SIG-M5 (cell line): ENCODE measurements at places on chromosomes 2 and 18.

GRCh38 chr2:231334179-231334930 lies 61.2 kb upstream of the B3GNT7 start:
- no peak for DNase-seq

GRCh38 chr18:74290794-74291471 lies 830 bp downstream of the CYB5A start:
- DNase-seq = no peak

GRCh38 chr2:65842104-65842503 lies 409.7 kb upstream of the SPRED2 start:
- DNase-seq = no peak

DNA sequence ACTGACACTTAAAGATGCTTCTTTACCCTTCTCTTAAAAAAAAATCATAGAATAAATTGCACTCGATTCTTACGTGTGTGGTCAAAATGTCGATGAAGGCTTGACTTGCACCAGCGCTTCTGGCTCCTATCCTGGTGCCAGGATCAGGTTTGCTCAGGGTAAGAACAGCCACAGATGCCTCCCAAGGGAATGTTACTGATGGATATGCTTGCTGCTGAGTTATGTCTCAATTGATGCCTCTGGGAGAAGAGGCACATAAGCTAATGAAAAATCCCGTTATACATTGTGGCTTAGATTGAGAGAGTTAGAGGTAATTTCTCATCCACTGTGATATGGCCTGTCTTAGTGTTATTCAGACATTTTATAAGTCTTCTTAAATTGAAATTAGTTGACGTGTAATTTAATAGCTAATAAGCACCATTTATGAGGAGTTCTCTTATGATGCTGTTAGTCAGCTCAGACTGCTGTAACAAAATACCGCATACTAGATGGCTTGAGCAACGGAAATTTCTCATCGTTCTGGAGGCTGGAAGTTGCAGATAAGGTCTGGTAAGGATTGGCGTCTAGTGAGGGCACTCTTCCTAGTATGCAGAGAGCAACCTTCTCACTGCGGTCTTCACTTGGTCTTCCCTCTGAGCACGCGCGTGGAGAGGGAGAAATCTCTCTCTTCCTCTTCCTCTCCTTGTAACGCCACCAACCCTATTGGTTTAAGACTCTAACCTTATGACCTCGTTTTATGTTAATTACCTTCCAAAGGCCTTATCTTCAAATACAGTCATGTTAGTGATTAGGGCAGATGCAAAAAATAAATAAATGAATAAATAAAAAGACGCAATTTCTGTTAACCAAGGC lies 116.6 kb upstream of the NOSTRIN start:
- no peak for DNase-seq

DNA sequence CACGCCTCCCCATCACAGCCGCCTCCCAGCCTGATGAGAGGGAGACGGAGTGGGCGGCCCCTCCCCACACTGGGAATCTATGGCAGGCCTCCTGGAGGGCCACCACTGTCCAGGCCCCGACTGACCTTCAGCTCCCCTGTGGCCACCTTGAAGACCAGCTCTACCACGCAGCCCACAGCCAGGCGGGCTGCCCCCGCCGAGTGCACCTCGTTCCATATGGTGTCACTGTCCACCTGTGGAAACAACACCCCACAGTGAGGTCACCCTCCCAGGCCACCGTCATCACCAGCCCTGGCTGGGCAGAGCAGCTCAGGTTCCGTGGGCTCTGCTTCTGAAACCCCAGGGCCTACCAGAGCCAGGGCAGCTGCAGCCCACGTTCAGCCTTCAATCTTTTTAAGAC lies 242.0 kb downstream of the TWIST2 start:
- no peak for DNase-seq

DNA sequence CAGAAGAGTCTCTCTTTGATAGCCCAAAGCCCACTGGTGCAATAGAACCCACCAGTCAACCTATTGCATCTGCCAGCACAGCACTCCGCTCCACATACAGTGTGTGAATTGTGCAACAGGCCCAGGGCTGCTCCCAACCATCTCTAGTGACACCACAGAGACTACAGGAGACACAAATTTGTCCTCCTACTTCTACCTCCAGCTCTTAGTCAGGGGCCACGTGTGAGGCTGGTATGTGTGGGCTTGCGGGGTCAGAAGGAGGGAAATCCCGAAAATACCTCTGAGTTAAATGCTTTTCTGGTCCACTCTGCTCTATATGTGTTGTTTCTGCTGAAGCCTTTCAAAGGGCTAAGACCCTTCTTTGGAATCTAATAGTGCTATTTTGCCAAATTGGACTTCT lies 18.0 kb downstream of the DGUOK start:
- DNase-seq = no peak

- DNase-seq = no peak
Measured at GRCh38 chr18:37412829-37413228, 152.8 kb downstream of the CELF4 start.

- no peak for DNase-seq
Measured at GRCh38 chr2:241437179-241437578, 71.2 kb downstream of the STK25 start.

- DNase-seq = no peak
Measured at GRCh38 chr2:88136817-88137216, 9.0 kb upstream of the FABP1 start.

- no peak for DNase-seq
Measured at GRCh38 chr2:69560147-69560482, 83.4 kb downstream of the AAK1 start.

DNA sequence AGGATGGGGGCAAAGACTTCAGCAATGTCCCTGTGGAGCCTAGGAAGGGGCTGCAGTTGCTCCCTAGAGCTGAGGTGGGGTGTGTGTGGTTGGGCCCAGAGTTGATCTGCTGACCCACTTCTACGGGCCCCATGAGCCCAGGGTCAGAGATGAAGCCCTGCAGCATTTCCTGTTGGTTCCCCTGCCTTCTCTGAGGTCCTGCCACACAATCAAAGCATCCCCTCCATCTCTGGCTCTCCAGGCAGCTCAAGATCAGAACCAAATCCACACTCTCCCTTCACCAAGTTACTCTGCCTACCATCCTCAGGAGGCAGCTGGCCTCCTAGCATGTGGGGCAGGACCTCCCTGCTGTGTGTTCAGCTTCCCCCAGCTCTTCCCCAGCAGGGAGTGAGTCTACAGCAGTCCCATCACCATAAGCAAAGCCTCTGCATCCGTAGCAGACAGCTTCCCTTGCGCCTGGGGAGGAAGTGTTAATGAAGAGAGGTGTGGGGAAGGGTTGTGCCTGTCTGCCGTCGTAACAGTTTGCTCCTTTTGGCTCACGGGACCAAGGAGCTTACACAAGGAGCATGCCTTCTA lies 26.9 kb downstream of the TMEM247 start:
- DNase-seq = no peak

DNA sequence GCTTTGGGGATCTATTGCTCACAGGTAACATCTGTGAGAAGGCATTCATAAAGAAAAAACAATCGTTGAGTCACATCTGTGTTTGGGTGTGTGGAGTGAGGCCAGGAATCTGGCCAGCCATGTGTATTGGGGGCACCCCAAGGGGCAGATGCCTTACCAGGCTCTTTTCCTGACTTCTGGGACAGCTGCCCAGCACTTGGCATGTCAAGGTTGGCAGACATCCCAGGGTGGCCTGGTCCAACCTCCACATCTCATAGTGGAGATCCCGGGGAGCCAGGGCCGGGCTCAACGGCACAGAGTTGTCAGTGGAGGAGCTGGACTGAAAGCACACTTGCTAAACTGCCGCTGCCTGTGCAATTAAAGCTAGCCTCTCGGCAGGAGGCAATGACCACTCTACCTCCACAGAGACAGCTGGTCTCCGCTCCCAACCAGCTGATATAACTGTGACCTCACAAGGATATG lies 75.3 kb upstream of the MGAT4A start:
- no peak for DNase-seq

- no peak for DNase-seq
Measured at GRCh38 chr18:43501099-43501498, 223.8 kb upstream of the SYT4 start.

- no peak for DNase-seq
Measured at GRCh38 chr2:216989340-216990129, 129.7 kb upstream of the TNP1 start.

DNA sequence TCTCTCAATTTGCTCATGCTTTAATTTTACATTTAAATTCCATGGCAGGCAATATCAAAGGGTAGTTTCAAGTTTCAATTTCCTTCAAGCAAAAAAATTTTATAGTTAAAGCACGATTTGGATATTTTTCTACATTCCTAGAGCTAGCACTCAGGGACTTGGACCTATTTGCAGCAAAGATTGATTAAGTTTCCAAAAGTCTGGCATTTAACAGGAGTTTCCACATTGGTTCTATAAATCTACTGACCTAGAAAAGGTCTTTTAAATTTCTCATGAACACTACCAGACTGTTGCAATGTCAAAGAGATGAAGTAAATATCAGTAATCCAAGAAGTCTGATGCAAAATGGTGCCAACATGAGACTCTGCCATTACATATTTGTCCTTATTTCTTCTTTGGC lies 253.7 kb upstream of the LINC00305 start:
- no peak for DNase-seq

- DNase-seq = no peak
Measured at GRCh38 chr18:10145546-10145945, 231.7 kb downstream of the VAPA start.

- DNase-seq = no peak
Measured at GRCh38 chr2:127426501-127427354, 8.5 kb downstream of the PROC start.

DNA sequence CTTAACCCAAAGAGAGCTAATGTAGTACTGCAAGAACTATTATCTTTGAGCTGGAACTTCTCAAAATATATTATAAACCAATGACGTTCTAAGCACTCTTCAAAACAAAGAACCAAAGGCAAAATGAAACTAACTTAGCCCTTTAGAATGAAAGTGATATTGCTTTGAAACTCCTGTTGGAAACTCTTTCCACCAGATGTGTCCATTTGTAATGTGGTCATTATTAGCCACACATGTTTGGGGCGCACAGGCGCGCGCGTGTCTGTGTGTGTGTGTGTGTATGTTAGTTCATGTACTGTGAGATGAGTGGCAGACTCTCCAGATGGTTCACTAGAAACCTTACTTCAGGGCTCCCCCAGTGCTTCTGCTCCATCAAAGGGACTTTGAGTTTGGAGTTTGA lies 323.4 kb downstream of the BCL11A start:
- DNase-seq = no peak

DNA sequence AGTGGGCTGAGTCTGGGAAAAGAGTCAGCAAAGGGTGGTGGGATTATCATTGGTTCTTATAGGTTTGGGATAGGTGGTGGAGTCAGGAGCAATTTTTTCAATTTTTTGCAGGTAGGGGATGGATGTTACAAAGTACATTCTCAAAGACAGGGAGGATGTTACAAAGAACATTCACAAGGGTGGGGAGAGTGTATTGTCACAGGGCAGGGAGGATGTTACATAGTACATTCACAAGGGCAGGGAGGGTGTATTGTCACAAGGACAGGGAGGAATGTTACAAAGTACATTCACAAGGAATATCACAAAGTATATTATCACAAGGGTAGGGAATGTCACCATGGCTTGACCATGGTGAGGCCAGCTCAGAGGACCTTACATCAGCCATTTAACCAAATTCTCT lies 58.6 kb upstream of the WDR75 start:
- no peak for DNase-seq

GRCh38 chr2:199468561-199469513 lies 11.1 kb upstream of the SATB2 start:
- DNase-seq = no peak

DNA sequence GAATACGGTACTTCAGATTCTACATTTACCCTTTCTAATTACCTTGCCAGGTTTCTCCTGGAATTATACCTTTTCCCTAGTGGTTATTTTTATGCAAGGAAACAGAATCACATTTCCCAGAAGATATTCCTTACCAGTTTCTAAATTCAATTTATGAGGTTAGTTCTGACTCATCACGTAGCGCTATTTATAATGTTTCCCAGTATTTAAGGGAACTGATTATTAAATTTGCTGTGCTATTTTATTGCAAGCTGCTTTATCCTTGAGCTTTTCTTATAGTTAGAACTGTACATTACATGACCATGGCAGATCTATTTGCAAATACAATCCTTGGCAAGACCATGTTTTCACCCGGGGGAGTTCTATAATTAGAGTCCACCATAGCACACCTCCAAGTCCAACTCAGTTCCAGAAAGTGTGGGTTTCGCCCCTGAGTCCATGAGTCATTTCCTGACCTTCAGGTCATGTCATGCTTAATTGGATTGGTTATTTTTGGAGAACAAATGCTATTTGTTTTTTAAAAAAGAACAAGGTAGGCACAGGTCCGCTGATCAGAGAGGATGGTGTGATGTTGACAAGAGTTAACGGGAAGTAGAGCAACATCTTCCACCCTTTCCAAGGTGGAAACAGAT lies 126.6 kb downstream of the ZNF532 start:
- no peak for DNase-seq

DNA sequence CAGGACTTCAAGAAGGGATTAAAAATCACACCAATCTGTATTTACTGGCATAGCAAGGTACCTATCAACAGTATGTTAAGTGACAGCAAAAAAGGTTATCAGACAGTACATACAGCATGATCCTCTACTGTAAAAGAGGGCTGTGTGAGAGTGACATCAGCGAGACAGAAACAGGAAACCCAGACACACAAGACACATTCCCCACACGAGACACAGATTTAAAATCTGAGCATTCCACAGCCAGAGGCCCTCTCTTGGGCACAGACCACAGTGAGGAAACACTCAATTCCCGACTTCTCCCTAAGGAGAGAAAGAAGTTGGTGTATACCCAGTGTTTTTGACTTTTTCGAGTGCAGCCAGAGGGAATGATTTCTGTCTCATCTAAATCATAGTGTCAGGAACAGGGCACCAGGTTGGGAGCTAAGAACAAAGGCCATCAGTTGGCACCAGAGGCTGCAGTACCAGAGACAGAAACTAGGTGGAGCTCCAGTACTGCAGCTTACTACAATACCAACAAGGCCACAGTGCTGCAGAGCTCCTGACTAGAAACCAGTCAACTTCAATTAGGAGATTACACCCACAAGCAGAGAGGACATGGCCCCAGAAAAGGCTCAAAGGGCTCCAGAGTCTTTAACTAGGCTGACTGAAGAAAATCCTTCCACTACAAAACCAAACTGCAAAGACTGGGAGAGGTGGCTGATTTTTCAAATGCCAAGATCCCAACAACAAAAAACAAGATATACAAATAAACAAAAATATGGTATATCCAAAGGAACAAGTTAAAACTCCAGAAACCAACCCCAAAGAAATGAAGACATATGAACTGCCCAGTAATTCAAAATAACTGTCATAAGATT lies 41.0 kb downstream of the UNC50 start:
- DNase-seq = peak; percentile 57

GRCh38 chr2:143937723-143938350 lies 582.1 kb downstream of the ZEB2 start:
- no peak for DNase-seq
